ENCODE measurements at places on chromosomes 4 and X.

DNA sequence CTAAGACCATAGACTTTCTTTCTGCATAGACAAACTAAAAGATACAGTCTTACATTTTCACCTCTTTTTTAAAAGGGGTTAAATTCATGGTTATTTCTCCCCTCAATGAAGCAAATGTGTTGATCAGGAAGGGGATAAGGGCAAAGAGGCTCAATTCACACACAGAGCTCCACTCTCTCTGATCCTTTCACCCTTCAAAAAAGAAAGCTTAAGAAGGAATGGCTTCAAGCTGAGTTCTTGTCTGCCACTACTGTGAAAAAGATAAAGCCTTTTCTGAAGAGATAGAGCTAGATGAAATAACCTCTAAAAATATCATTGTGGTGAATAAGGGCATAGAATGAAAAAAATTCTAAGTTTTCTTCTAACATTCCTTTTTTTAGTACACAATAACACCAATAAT is 28.3 kb downstream of the SEPSECS start:
- DNase-seq = no peak

- DNase-seq = no peak
These were observed 216.7 kb downstream of the HS6ST2 start for GRCh38 chrX:132741689-132742088.

- no peak for DNase-seq
These were observed 89.0 kb upstream of the LIMCH1 start for GRCh38 chr4:41448934-41449333.

DNA sequence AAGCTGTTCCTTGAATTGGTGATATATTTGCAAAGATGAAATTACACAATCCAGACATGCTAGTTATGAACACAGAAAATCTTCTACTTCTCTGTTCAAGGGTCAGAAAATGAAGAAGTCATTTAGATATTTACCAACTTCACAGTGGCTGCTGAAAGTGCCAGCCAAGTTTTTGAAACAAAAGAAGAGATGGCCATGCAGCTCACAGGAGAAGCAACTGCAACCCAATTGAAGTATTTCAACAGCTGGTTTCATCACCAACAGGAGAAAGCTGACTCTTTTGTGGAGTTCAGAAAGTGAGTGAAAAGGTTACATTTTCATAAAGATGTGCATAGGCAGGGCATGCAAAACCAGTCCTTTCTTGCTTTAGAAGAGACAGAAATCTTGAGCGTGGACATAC is 70.1 kb upstream of the LSM6 start:
- no peak for DNase-seq

GRCh38 chr4:159178151-159178546 is 75.3 kb downstream of the RAPGEF2 start:
- no peak for DNase-seq

DNA sequence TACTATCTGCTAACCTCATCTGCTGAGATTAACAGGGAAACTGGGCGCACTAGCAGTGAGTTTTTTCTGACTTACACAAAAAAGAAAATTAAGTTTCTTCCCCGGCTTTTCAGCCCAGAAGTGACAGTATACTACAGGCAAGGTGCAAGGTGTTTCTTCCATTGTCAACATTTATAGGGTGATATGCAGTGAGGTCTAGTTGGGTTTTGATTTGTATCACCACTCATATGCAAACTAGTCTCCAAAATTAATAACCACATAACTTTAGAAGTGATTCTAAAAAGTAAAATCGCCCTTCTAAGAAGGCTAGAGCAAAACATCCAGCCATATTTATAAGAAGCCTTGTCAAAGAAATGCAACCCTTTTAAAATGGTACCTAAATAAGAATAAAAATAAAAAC is 640.1 kb downstream of the ARAP2 start:
- DNase-seq = no peak

DNA sequence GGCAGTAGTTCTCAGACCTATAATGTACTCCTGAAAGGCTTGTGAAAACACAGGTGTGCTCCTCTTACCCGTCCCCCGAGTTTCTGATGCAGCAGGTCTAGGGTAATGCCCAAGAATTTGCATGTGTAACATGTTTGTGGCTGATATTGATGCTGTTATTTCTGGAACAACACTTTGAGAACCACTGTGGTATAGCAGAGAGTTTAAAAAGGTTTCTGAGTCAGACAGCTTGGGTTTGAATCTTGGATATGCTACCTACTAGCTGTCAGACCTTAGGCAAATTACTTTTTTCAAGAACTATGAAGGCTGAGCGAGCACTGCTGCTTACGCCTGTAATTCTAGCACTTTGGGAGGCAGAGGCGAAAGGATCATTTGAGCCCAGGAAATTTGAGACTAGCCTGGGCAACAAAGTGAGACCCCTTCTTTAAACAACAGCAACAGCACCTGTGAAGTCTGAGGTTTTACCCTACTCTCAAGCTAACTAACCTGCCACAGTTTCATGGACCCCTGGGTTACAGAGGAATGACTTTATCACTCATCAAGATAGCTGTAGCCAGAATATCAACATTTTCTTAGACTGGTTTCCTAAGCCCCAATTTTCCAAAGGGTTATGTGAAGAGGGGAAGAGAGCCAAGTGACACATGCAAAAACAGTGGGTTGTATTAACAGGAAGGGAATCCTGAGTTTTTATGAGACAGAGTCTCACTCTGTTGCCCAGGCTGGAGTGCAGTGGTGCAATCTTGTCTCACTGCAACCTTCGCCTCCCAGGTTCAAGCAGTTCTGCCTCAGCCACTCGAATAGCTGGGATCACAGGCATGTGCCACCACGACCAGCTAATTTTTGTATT is 5.1 kb downstream of the AFF1 start:
- no peak for DNase-seq

- no peak for DNase-seq
These were observed 73.6 kb upstream of the MID1IP1 start for GRCh38 chrX:38727668-38728067.

- DNase-seq = no peak
These were observed 44.0 kb downstream of the SCD5 start for GRCh38 chr4:82754513-82755165.

GRCh38 chrX:15468036-15468435 is 25.1 kb downstream of the PIR start:
- no peak for DNase-seq

GRCh38 chr4:147916351-147916750 is 184.5 kb downstream of the ARHGAP10 start:
- no peak for DNase-seq

DNA sequence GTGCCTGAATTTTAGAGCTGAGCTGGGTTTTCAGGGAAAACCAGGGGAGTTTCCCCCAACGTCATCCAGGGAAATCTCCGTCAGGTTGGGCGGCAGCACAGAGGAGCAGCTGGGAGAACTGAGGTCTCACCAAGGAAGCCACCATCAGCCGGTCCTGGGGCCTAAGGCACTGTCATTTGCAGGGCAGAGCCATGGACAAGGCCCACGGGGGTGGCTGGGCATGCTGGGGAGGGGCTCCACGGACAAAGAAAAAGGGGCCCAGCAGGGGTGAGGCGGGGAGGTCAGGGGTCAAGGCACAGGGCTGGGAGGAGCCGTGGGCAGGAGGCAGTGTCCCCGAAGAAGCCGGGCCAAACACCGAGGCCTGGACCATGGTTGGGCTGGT is 109.8 kb downstream of the HMX1 start:
- DNase-seq = no peak

DNA sequence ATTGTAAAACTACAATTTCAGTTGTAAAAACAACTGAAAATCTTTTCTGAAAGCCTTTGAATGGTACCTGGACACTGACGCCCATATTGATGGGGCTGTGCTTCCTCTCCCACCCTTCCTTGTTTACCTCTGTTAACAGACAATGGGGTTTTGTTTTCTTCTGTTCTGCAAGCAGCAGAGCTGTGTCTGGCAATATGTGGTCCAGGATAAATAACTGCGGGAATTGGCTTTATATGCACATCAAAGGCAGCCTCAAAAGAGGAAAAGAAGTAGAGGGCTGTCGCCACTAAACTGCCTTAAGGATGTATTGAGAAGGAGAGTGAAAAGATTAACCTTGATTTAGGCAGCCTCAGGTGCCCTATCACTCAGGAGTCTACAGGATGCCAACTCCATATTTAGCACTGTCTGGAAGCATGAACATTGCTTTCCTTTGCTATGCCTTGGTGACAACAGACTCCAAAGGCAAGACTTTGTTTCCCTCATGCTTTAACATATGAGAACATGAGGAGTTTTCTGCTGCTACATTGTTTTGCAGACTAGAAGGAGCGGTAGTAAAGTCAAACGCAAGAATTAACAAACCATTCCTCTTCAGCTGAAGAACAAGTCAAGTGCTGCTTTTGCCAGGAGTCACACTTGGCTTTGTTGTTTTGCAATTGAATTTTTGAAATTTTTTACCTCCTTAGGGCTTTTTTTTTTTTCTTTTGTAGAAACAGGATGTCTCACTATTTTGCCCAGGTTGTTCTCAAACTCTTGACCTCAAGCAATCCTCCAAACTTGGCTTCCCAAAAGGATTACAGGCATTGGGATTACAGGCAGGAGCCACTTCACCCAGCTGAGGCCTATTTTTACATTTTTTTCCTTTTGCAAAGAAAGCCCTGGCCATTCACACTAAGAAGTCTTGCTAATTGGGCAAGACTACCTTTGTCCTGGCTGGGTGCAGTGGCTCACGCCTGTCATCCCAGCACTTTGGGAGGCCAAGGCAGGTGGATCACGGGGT is 3.0 kb downstream of the IL21 start:
- DNase-seq = no peak

DNA sequence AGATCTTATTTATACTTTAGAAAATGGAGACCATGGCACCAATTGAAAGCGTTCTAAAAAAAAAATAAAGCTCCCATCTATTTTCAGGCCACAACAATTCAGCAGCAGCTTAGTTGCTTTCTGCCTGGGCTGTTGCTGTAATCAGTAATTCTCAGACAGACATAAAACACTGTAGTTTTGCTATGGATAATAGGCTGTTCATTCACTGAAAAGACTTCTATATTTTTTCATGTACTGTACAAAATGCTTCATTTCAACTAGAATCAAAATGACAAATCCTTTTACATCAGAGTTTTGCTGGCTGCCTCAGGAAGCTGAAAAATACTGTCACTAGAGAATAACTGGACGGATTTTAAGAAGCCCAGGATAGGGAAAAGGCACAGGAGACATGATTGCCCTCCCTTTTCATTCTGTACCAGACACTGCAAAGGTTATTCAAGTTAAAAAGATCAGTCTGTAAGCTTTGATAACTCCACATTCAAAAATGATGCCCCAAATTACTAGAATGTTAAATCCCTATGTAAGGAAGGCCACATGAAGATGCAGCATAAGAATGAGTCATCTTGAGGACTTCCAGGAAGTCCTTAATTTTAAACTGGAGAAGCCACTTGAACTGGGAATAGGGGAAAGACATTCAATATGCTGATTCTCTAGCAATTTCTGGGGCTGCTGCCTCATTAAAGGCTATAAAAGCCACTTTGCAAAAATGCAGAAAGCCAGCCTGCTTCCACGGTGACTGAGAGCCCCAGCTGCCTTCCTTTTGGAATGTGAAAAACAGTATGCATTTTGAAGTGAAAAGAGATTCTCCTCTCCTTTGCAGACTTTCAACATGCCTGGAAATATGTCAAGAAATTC is 403.2 kb upstream of the RASGEF1B start:
- DNase-seq = no peak

DNA sequence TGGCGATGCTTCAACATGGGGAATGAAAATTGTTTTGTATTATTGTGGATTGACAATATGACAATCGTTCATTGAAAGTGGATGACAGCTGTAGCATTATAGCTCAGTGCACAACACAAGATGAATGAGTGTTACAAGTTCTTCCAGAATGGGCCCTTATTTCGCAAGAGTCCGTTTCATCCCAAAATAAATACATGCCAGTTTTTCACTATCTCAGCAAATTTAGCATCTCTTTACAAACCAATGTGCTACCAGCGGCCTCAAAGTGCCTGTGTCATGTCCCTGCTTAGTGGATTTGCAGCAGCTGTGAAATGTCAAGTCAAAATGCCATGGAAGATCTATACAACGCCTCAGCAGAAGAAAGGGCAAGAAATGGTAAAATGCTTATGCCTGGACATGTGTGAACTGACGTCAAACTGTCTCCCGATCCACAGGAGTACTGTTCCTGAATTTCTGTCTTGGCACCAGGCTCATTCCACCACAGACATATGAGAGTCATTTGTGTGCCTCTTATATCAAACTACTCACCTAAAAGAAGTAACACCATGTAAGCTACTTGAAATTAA is 109.6 kb downstream of the MAML3 start:
- DNase-seq = no peak

DNA sequence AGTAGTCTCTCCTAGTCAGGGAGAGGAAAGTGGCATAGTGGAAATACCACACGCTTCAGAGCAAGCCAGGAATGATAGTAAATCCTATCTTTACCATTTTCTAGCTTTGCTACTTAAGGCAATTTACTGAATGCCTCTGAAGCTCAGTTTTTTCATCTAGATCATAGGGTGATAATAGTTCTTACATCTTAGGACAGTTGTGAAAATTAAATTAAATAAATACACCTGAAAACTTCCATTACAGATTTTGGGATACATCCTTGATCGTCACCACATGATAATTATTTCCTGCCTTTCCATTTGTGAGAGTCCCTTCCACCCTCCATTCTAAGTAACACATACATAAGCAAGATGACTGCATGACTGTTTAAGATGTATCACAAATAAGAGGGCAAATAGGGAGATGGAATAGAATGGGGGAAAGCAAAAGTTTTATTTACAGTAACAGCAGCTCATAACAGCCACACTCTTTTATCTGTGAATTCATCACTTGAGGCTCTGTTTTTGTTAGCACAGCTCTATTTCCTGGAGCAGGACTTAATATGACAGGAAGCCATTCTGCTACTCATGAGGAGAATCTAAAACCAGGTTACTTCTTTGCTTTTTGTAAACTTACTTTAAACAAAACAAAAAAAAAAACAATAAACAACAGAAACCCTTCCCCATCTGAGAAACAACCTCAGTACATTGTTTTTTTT is 13.4 kb downstream of the P2RY10 start:
- DNase-seq = no peak

DNA sequence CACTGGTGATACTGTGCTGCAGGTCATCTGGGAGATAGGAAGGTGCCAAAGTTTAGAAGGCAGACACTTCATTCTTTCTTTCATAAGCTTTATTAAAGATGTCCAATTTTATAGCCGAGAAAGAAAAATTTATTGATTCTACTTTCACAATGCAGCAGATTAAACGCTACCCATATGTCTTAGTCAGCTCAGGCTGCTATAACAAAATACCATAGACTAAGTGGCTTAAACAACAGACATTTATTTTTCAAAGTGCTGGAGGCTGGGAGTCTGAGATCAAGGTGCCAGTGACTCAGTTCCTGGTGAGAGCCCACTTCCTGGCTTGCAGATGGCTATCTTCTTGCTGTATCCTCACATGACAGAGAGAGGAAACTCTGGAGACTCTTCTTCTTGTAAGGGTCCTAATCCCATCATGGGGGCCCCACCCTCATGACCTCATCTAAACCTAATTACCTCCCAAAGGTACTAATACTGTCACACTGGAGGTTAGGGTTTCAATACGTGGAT is 33.4 kb upstream of the KLHL34 start:
- DNase-seq = no peak

All from activated CD4-positive, alpha-beta T cell treated with anti-CD3 and anti-CD28 coated beads for 4 hours (primary cell).